Spinal cord (tissue), 10 donors: ENCODE measurements at places on chromosomes 7 and 10. TPM values are rescaled to one million over a fixed set of nuclear protein-coding genes. Genes with fewer than 3 reads are reported as not detected.

DGKI gene
- 75.0 TPM for total RNA-seq

DNA sequence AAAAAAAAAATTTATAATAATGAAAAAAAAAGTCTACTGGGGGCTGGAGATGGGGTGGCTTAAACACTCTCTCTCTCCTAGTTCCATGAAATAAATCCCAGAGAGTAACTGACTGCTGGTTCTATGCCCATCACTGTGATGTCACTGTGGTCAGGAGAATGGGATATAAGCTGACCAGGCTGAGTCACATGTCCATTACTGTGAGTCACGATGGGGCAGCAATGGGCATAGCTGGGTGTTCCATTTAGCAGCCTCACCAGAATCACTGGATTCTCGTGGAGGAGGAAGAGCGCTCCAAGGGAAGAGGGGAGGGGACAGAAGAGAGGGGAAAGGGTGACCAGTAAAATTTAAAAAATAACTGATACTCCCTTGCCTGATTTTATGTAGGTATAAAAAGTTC, 37.1 kb downstream of the MASTL start:
- DNase-seq, result no peak

DNA sequence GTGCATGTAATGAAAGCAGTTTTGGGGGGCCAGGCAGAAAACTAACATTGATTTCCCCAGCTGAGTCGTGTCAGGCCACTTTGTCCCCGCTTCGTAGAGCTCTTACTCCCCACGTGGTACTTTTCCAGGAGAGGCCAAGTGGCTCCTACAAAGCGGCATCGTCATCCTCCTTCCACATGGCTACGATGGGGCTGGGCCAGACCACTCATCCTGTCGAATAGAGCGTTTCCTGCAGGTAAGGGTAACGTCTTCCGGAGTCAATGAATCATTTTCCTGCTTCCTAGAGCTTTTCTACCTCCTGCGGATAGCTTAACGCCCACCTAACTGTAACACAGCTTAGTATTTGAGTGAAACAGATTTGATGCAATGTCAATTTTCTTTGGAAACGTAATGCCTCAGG, 21.7 kb upstream of the SEC61A2 start:
- DNase-seq, result no peak

GRCh38 chr10:104242545-104242944, 10.4 kb upstream of the CFAP43 start:
- no peak for DNase-seq

- DNase-seq, result no peak
Observed at GRCh38 chr10:16292366-16292765, 144.4 kb upstream of the PTER start.

DNA sequence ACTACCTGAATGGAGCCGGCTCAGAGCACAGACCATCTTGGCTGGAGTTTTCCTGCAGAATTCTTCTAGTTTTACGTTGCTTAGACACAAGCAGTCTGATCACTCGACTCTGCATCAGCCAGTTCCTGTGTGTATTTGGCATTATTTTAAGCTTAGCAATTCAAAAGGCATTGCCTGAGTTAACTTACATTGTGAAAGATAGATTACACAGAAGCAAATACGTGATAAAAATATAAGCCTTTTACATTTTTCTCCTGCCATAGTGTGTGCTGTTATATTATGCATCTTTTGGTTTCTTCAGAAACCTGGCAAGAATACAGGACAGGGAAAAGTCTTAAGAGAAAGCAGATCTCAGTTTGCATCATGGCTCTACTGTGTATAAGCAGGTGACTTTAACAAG, 98.1 kb downstream of the LRRC4 start:
- no peak for DNase-seq

GRCh38 chr7:76356823-76357222, 2.0 kb downstream of the YWHAG start:
- peak; percentile 84 for DNase-seq

MBLAC1 gene
- total RNA-seq, result 4.8 TPM

GRCh38 chr7:11182736-11183135, 209.1 kb downstream of the PHF14 start:
- DNase-seq, result no peak

A1CF gene
- total RNA-seq, result not detected

GRCh38 chr7:69365651-69366192, 232.6 kb upstream of the AUTS2 start:
- peak; percentile 76 for DNase-seq

DNA sequence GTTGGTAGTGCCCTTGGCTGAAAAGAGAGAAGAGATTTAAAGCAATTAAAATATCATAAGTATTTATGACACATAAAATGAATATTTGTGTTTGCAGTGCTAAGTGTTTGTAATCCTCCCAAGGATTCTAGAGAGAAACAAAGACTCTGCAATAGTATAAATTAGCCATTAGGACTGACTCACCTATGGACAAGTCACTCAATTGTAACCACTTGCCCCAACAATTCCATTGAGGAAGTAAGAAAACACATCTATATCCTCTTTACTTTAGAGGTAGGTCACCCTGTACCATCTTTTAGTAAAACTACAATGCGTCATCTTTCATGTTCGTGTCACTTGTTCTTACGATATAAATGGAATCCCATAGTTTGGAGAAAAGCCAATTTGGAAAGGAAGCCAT, 85.7 kb upstream of the INHBA start:
- no peak for DNase-seq

ANKRD30A gene
- not detected for total RNA-seq

DNA sequence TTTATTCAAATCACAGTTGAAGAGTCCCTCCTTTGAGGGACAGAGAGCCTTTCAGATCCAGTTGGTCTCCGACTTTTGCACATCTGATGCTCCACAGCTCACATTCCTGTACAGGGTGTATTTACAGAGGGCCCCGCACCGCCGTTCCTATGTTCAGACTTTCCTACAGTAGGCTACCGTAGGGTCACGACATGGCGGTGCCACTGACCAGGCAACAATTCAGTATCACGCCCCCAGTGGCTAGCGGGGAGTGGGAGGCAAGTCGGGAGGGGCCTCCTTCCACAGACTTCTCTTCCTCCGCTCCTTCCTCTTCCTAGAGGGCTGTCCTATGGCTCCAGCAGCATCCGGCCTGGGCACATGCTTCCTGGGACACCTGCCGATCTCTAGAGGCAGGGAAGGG, 40.6 kb upstream of the ENO4 start:
- no peak for DNase-seq

- no peak for DNase-seq
Observed at GRCh38 chr7:147071536-147071935, 954.9 kb downstream of the CNTNAP2 start.

CAMK1D gene
- total RNA-seq, result 25.2 TPM

LIPJ gene
- 0.40 TPM for total RNA-seq

GRCh38 chr10:62075414-62075813, 173.9 kb downstream of the ARID5B start:
- DNase-seq, result no peak

GRCh38 chr10:124210263-124210662, 116.9 kb upstream of the CHST15 start:
- no peak for DNase-seq

GRCh38 chr10:98411768-98412167, 3.2 kb downstream of the PYROXD2 start:
- no peak for DNase-seq

- no peak for DNase-seq
Observed at GRCh38 chr7:132065193-132065988, 509.0 kb upstream of the PODXL start.

SPDYE2B gene
- total RNA-seq, result not detected

DNA sequence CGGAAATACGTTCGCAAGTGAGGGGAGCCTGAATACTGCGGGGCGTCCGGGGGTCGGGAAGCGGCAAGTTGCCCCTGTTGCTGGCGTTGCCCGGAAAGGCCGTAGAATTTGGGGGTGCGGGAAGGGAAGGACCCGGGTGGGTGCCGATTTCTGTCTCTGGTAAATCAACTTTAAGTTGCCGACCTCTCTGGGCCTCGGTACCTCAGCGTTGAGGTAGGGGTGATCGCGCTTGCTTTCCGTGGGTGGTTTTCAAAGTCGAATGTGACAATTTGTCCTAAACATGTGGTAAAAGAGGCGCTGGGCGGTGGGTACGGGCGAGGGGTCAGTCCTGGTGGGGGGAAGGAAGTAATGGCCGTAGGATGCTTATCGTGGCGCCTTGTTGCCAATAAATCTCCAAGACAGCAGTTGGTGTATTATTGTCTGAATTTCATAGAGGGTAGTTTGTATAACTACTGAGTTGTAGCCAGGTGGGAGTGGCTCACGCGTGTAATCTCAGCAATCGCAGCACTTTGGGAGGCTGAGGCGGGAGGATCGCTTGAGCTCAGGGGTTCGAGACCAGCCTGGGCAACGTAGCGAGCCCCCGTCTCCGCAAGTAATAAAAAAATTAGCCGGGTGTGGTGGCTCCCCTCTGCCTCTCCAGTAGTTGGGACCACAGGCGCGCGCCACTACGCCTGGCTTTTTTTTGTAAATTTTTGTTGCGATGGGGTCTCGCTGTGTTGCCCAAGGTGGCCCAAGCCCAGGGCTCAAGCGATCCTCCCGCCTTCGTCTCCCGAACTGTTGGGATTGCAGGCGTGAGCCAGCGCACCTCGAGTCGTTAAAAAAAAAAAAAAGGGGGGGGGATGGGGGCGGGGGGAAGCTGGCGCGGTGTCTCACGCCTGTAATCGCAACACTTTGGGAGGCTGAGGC, 644 bp downstream of the BUD23 start:
- DNase-seq, result no peak

DNA sequence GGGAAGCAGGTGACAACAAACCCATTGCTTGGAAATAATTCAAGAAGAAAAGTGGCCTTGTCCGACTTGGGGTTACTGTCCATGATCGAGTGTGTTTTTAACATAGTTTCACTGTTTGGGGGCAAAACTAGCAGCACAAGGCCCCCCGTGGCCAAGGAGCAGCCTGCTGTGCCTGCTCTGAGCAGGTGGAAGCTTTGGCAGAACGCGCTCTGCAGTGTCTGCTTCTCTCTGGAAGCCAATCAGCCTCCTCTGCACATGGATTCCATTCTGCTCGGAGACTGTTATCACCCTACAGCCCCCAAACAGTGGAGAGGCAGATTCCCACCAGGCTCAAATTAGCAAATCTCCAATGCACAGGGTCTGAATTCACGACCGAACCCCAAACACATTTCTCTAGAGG, 7.3 kb upstream of the TCERG1L start:
- DNase-seq, result no peak

SPDYE11 gene
- 0.10 TPM for total RNA-seq

- DNase-seq, result no peak
Observed at GRCh38 chr10:7015457-7015856, 395.4 kb downstream of the SFMBT2 start.

GRCh38 chr10:98338896-98339295, 70.9 kb upstream of the LOXL4 start:
- no peak for DNase-seq

DNA sequence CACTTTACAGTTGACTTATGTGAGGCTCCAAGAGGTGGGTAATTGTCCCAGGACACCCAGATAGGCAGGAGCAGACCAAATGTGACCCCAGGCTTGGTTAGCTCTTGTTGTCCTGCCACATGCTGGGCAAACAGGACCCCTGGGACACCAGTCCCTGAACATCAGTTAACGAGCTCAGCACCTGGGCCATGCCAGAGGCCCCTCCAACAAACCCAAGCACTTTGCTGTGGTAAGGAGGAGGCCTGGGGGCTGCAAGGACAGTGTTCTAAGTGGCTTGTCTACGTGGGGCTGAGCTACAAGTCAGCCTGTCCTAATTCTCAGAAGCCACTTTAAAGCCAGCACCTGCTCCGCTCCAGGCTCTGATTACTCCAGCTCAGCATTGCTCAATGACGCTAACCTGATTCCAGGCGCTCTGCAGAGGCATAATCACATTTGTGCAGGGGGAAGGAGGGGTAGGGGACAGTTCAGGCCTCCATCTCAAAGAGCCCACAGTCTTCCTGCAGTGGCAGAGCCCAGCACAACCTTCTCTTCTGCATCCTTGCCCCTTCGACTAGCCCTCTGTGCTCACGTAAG, 57.2 kb downstream of the DDC start:
- peak; percentile 60 for DNase-seq

DNA sequence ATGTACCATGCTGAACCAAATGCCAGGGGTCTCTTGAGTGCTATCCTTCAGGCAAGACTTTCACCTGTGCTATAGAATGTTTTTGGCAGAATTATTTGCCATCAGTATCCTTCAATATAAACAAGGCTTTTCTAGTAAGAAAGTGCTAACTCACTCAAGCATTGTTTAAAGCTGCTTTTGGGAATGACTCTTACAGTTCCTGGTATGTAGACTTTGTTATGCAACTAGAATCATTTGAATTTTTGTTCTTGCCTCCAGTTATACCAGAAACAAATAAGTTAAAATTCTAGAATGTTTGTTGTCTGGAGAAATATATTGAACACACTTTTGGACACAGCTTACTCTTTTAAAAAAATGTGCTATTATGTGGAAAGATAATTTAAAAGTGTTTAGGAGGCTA, 39.5 kb upstream of the RTKN2 start:
- no peak for DNase-seq

DNA sequence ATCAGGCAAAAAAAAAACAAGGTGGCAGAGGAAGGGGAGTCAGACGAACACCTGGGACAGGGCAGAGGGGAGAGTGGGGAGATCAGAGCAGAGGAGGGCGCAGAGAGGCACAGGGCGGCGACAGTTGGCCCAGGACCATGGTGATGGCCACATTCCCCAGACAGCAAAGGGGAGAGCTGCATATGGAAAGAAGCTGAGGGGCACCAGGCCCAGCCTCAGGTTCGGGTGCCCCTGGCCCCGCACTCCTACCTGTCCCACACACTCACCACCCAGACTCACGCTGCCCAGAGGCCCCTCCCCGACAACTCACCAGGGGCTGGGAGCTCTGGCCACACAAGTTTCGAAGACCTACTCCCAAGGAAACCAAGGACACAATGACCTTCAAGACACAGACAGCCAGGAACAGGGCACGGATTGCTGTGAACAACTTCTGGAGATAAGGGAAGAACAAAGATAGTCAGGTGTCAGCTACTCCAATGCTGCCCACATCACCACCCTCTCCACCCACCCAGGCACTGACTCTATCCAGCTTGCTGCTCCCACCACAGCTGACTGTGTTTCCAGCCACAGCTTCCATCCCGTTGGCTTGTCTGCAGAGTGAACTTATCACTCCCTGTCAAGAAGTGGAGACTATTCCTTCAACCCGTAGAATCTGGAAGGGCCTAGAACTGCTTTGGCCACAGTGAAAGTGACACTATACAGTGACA, 8.3 kb downstream of the TMEM176B start:
- DNase-seq, result no peak

- DNase-seq, result no peak
Observed at GRCh38 chr10:70954381-70955176, 66.2 kb upstream of the PCBD1 start.

VWC2 gene
- total RNA-seq, result 2.4 TPM

DNA sequence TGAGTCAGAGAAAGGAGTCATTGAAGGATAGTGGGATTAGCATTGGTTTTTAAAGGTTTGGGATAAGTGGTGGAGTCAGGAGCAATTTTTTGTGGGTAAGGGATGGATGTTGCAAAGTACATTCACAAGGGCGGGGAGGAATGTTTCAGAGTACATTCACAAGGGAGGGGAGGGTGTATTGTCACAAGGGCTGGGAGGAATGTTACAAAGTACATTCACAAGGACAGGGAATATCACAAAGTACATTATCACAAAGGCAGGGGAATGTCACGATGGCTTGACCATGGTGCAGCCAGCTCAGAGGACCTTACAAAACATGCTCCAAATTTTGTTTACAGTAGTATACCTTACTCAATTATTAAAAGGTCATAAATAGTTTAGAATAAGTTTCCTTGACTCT, 30.3 kb downstream of the C1GALT1 start:
- no peak for DNase-seq
